Fibroblast of the aortic adventitia (primary cell): ENCODE measurements at places on chromosomes 3 and 15. TPM values are rescaled to one million over a fixed set of nuclear protein-coding genes. Genes with fewer than 3 reads are reported as not detected.

The GOLGA6L4 gene
- 0.08 and 1.2 TPM in 2 replicates for total RNA-seq

The GP9 gene
- not detected in 2 replicates for total RNA-seq

The TRH gene
- total RNA-seq = 2.5 TPM in 1 of 2 replicates, not detected in the other

The GPD1L gene
- total RNA-seq = 8.5 and 10.3 TPM in 2 replicates

The EXD1 gene
- not detected in 2 replicates for total RNA-seq

The SAMD7 gene
- total RNA-seq = not detected in 2 replicates

The KNG1 gene
- total RNA-seq = not detected in 2 replicates

The NR1I2 gene
- total RNA-seq = 0.27 TPM in 1 of 2 replicates, not detected in the other

The GNB4 gene
- 50.5 and 63.4 TPM in 2 replicates for total RNA-seq

The CEMIP gene
- total RNA-seq = 225 and 249 TPM in 2 replicates

The DNAJC17 gene
- total RNA-seq = 21.6 and 33.5 TPM in 2 replicates

The IMPG2 gene
- 0.45 and 0.65 TPM in 2 replicates for total RNA-seq

The CAPN3 gene
- total RNA-seq = 1.6 and 2.5 TPM in 2 replicates

The ZIC1 gene
- 0.18 TPM in 1 of 2 replicates, not detected in the other for total RNA-seq

The HDGFL3 gene
- 52.0 and 167 TPM in 2 replicates for total RNA-seq

The NAA80 gene
- 3.8 and 8.4 TPM in 2 replicates for total RNA-seq

The ADGRG7 gene
- not detected in 2 replicates for total RNA-seq

The SYNPR gene
- not detected in 2 replicates for total RNA-seq

The C2CD4B gene
- not detected in 2 replicates for total RNA-seq

The TGM5 gene
- total RNA-seq = not detected in 2 replicates
